ENCODE measurements at places on chromosomes 7 and 10.

DNA sequence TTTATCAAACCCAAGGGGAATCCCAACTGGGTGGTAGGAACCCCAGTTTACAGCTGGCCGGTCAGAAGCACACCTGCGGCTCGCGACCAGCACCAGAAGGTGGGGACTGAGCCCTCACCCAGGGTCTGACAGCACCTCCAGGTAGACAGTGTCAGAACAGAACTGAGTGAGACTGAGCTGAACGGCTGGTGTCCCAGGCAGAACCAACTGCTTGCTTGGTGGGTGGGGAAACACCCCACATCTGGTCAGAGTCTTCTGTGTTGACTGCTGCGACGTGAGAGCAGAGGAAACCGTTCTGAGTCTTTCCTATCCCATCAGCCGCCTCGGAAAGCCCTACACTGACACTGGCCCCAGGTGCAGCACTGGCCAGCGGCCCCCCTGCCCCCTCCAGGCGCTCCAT lies 160.7 kb downstream of the MAD1L1 start:
- DNase-seq: no peak

DNA sequence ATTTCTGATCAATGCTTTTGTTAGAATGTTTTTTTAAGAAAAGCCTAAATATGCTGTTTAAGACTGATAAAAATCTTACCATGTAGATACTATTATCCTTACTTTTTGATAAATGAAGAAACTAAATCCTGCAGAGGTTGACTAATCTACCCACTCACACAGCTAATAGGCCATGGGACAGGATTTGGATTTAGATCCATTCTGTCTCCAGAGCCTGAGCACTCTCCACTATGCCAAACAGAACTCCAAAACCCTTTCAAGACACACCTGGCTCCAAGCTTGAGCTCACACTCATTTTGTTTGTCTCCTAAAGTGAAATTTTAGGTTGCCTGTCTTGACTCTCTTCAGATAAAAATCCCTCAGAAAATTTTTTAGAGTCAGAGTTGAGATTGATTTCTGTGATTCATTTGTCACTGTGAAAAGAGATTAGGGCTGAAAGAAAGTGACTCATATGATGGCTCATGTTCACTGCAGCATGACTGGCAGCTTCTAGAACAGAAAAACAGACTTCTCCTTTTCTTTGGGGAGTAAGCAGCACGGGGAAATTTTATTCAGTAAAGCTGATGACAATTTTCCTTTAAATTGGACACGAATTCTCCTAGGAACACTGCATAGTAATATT lies 132.3 kb upstream of the POT1 start:
- DNase-seq: no peak

- no peak for DNase-seq
Observed at GRCh38 chr7:114956702-114957101, 34.8 kb downstream of the MDFIC start.

- no peak for DNase-seq
Observed at GRCh38 chr10:43317422-43317821, 50.6 kb upstream of the RASGEF1A start.

DNA sequence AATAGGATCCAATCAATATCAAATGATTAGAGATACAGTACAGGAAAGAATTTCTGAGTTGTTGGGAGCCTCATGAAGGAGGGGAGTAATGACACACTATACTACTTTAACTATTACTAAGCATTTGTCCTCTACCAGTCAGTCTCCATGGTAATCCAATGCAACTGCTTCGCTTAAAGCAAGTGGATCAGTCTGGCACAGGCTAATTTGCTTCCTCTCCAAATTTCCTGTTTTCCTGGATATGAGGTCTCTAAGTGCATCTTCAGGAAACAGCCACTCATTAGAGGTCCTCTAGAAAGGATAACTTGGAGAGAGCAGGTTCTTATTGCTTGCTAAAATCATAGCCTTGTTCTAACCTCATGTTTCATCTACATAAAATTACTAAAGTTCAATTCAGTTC lies 8.4 kb upstream of the SEPTIN7 start:
- no peak for DNase-seq

GRCh38 chr10:30282221-30282620 lies 66.9 kb downstream of the MTPAP start:
- DNase-seq: no peak

DNA sequence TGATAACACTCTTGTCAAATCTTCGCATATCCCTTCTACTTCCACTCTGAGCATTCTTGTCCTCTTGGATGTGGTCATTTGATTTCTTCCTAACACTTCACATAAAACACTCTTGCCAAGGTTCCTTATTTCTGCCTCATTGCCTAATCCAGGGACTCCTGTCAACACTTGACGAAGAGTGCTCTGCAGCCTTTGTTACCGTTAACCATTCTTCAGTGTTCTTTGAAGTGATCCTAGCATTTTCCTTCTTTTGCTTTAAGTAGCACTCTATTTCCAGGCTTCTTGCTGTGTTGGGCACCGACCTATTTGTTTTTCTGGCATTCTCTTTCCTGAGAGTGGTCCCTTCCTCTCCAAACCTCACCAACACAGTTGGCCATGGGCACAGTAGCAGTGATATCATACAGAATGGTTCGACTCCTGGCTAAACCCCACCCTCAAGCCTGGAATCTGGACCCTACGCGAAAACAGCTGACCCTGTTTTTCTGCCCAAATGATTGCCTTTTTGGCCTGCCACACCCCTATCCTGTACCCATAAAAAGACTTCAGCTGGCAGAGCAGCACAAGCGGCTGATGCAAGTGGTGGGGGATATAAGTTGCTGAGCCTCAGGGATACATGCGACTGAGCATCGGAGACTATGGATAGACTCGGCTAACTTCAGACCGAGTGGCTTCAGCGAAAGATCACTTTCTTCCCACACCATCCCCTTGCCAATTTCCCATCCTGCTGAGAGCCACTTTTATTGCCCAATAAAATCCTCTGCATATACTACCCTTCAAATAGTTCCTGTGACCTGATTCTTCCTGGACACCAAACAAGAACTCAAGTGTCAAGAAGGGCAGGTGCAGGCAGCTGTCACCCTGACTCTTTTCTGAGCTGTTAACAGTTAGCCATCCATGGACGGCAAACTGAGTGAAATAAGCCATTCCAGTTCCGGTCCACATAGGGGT lies 820.6 kb downstream of the CCSER2 start:
- no peak for DNase-seq

DNA sequence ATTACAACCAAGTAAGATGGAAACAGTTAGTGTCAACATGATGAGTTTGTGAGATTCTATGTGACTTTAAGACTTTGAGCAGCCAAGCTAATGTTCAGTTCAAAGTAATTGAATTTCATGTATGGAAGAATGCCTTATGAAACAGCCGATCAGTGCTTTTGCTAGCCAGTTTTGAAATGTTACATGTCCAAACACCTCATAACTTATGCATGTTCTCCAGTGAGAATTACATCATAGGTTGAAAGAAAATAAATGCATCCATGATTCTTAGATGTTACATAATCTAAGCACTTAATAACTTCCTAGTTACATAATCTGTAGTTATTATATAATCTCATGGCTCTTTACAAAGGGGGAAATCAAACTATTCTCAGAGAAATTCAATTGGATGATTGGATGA lies 211.3 kb downstream of the BICC1 start:
- no peak for DNase-seq

DNA sequence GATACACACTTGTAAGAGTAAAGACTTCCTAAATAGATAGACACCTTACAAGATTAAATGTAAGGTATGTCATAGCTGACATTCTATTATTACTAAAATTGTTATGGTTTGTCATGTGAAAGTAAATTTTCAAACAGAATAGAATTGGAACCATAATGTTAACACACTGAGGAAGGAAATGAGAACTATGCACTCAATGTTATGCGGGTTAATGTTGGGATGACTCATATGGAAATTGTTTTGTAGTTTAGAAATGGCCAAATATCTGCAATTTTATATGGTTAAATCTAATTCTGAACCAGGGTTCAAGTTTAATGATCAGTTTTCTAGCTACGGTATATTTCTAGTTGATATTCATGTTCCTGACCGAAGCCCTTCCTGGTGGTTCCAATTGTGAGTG lies 214.2 kb upstream of the ADO start:
- no peak for DNase-seq

DNA sequence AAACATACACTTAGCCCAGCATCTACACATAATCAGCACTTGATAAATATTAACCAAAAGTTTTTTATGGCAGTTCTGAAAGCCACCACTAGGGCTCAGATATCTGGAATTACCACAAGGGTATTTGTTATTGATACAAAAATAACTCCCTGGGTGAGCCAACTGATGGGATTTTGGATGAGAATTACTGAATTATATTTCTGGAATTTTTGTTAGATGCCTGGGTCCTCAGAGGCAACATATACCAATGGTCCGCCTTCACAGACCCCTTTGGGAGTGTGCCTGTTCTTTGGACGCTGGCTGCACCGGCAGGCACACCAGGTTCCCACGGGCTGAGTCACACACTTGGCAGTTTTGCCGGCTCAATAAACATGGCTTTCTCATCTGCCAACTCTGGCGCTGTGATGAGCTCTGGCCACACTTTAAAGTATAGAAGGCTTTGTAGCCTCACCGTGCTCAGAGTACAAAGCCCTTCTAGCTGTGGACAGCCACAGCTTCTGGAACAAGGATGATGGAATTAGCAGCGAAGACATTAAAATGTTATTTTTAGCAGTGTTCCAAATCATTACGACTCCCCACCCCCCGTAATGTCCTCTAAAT lies 24.5 kb upstream of the EEPD1 start:
- DNase-seq: no peak

DNA sequence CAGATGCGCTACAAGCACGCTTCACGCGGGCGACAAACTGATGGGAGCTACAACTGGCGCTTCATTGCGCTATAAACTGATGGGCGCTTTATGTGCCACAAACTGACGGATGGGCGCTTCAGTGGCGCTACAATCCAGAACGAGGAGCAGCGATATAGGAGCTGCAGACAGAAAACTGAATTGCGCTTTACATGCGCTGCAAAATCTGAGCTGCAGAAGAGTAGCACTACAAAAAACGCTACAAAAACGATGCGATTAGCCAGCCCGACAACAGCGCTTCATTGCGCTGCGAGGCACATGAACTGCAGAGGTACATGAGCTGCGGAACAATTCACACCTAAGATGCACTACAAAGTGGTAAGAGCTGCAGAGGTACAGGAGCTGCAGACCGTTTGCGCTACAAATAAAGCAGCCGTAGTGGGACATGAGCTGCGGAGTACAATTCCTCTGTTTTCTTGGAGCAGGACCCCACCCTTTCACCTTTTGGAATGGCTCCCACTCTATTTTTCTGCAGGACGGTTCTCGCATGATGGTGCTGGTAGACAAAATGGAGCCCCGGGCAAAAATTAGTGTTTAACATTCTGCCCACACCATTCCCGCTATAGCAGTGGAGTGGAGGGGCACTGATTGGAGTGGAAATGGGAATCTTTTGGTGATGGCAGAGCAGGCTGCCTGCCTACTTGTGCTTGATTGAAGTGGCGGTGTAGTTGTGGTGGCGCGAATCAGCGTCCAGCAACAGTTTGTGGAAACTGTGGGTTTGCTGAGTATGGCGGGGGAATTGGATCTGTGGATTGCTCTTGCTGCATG lies 1.2 kb upstream of the SGCE start:
- DNase-seq: peak; percentile 21

DNA sequence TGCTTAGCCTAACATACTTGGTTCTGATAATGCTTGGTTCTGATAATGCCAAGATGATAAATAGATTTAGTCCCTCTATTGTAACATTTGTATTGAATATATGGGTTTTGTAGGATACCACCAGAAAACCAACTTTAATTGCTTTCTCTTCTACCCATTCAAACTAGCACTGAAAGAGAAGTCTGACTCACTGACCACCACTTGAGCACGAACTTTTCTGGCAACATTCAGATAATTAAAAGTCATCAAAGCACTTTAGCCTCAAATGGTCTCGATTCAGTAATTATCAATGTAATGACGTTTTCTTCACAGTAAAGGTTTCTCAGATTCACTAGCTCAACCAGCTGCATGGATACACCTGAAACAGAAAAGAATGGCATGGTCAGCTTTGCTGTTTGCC lies 63.0 kb downstream of the HDAC9 start:
- no peak for DNase-seq

DNA sequence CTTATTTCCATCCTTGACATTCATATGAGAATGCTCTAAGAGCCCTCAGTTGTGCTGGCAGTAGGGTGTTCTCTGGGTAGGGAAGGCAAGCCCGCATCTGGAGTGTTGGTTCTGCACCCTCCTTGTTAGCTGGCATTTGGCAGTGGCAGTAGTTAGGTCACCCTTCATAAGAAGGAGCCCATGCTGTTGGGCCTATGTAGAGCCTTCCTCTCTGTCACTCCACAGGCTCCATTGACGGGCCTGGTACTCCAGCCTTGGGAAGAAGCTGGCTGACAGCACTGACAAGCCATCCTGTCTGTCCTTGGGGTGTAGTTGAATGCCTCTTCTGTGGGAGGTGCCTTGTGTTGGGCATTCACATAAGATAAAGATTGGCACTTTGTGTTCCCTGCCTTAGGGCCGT lies 89.7 kb downstream of the BMPR1A start:
- no peak for DNase-seq

- DNase-seq: no peak
Observed at GRCh38 chr7:38163671-38164070, 14.4 kb upstream of the STARD3NL start.

- DNase-seq: peak; percentile 70
Observed at GRCh38 chr10:59709395-59710125, at the start of gene SLC16A9. Gene SLC16A9, minus strand, starts transcription at chr10:59709850. Its CDS starts 25,559 bp downstream, at chr10:59684291.

DNA sequence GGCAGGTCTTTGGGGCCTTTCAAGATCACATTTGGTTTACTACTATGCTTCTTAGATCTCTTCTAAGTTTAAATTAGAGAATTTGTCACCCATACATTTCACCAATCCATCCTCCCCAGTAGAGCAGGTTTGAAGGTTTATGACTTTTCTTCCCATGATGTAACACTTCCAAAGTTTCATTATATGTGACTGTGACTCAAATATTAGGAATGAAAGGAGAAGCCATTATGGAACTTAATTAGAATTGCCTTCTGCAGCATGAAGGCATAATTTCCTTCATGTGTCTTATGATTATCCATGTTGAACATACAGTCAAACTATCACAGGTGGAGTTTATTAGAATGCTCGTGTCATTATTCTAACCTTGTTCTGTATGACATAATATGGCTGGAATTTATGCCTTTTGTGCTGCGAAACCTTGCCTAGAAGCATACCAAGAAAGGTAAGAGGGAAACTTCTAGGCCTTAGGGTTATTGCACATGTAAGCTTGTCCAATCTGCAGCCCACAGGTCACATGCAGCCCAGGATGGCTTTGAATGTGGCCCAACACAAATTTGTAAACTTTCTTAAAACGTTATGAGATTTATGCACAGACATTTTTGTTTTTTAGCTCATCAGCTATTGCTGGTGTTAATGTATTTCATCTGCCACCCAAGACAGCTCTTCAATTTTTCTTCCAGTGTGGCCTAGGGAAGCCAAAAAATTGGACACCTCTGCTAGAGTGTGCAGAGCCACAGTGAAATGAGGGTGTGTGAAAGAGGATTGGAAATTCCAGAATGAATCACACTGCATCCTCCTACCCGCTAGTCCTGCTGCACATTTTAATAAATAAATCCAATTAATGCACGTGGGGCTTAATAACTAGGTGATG lies 133.6 kb downstream of the TMEM26 start:
- DNase-seq: no peak

- no peak for DNase-seq
Observed at GRCh38 chr10:34655286-34656170, 159.6 kb downstream of the PARD3 start.

GRCh38 chr10:93379731-93380575 lies 102.2 kb downstream of the MYOF start:
- DNase-seq: no peak

- DNase-seq: no peak
Observed at GRCh38 chr10:84262190-84262956, 17.5 kb downstream of the RGR start.
